ENCODE measurements at places on chromosomes 5 and 9. TPM values are rescaled to one million over a fixed set of nuclear protein-coding genes. Genes with fewer than 3 reads are reported as not detected.

The INSL4 gene
- total RNA-seq, result not detected

DNA sequence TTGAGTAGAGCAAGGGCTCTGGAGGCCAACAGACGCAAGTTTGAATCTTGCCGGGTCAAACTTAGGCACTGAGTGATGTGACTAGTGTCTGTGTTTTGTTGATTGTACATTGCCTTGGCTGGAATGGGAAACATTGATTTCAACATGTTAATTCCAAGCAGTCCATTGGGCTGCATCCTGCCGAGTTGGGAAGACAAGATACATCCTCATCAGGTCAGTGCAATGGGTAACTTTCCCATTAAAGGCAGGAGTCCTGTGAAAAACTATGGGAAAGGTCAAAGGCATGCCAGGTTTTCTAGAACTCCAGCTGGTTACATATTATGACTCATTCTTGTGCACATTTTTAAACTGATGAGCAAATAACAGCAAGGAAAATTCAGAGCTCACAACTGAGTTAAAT lies 126.5 kb upstream of the ABCA1 start:
- H3K4me3 ChIP-seq, result no peak overlapping the region
- no peaks in the 10 kb centered on the region for H3K27me3 ChIP-seq
- H3K4me1 ChIP-seq, result peaks cover 3% of the 10 kb centered on the region
- no peak overlapping the region for H3K27ac ChIP-seq

The GAS1 gene
- 13.5 TPM for total RNA-seq

GRCh38 chr5:126335886-126336285 lies 87.3 kb upstream of the GRAMD2B start:
- DNase-seq, result peak; percentile 95
- H3K27me3 ChIP-seq, result no peaks in the 10 kb centered on the region
- no peak overlapping the region for H3K27ac ChIP-seq
- no peaks in the 10 kb centered on the region for H3K36me3 ChIP-seq
- H3K4me1 ChIP-seq, result peaks cover 15% of the 10 kb centered on the region
- no peak overlapping the region for H3K4me3 ChIP-seq

DNA sequence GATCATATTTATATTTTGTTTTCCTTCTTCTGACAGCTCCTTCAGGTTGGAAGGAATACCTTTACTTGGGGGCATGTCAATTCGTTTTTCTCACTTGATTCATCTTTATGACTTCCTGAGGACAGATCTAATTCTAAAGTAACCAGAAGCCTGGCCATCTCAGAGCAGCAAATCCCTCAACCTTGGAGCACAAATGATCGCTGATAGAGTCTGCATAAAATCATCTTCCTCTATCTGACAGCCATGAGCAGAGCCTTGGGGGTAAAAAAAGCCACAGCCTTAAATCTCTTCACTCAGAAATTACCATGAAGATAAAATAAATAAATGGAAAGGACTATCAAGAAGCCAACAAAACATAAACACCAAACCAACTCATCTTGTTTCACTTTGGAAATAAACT lies 325.8 kb downstream of the PRR16 start:
- no peaks in the 10 kb centered on the region for H3K4me1 ChIP-seq
- H3K27me3 ChIP-seq, result no peaks in the 10 kb centered on the region
- DNase-seq, result no peak
- no peaks in the 10 kb centered on the region for H3K36me3 ChIP-seq
- H3K27ac ChIP-seq, result no peak overlapping the region

- H3K27ac ChIP-seq, result no peak overlapping the region
- no peaks in the 10 kb centered on the region for H3K4me1 ChIP-seq
- no peaks in the 10 kb centered on the region for H3K27me3 ChIP-seq
- no peak for DNase-seq
- no peak overlapping the region for H3K4me3 ChIP-seq
Measured at GRCh38 chr9:105341434-105342146, 97.1 kb downstream of the SLC44A1 start.

- no peaks in the 10 kb centered on the region for H3K27me3 ChIP-seq
- no peaks in the 10 kb centered on the region for H3K4me1 ChIP-seq
- no peak overlapping the region for H3K27ac ChIP-seq
- H3K36me3 ChIP-seq, result no peaks in the 10 kb centered on the region
- no peak overlapping the region for H3K4me3 ChIP-seq
Measured at GRCh38 chr9:9719373-9720112, 893.3 kb downstream of the PTPRD start.

The MARCOL gene
- total RNA-seq, result not detected

- DNase-seq, result no peak
- H3K4me1 ChIP-seq, result no peaks in the 10 kb centered on the region
- no peak overlapping the region for H3K4me3 ChIP-seq
- no peak overlapping the region for H3K27ac ChIP-seq
Measured at GRCh38 chr5:102691434-102691833, 63.7 kb upstream of the PAM start.

GRCh38 chr5:113723021-113723420 lies 209.5 kb downstream of the YTHDC2 start:
- H3K36me3 ChIP-seq, result no peaks in the 10 kb centered on the region
- no peak overlapping the region for H3K4me3 ChIP-seq
- DNase-seq, result peak; percentile 94
- H3K27me3 ChIP-seq, result no peaks in the 10 kb centered on the region

DNA sequence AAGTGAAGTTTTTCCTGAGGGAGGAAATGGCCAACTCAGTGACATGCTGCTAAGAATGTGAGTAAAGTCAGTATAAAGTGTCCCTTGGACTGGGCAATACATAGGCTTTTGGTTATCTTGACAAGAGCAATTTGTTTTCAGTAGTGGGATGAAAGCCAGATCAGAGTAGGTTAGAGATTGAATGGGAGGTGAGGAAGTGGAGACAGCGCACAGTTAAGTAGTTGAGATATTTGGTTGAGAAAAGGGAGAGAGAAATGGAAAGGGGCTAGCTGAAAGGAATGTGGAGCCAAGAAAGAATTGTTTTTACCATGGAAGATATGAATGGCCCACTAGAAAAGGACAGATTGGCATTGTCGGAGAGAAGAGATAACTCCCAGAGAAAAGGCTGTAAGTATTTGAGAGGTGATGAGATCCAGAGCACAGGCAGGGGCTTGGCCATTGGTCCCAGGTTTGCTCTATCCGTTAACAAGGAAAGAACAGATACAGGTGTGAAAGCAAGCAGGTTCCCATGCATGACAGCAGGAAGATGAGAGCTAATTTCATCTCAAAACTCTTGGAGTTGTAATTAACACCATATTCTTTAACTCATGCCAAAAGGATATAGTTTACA lies 392.0 kb downstream of the NR2F1-AS1 start:
- H3K36me3 ChIP-seq, result no peaks in the 10 kb centered on the region
- no peak for DNase-seq
- no peak overlapping the region for H3K27ac ChIP-seq
- H3K4me1 ChIP-seq, result no peaks in the 10 kb centered on the region
- H3K4me3 ChIP-seq, result no peak overlapping the region

DNA sequence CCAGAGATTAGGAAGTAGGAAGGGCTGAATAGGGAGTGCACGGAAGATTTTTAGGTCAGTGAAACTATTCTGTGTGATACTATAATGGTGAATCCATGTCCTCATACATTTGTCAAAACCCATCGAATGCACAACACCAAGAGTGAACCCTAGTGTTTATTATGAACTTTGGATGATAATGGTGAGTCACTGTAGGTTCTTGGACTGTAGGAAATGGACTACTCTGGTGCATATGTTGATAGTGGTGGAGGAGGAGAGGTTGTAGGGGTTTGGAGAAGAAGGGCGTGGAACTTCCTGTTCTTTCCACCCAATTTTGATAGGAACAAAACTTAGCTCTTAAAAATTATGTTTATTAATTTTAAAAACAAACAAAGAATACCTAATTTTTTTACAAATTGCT lies 14.3 kb downstream of the CTSL start:
- H3K4me3 ChIP-seq, result no peak overlapping the region
- DNase-seq, result no peak
- H3K27ac ChIP-seq, result no peak overlapping the region
- H3K4me1 ChIP-seq, result peaks cover 21% of the 10 kb centered on the region
- no peaks in the 10 kb centered on the region for H3K36me3 ChIP-seq
- no peaks in the 10 kb centered on the region for H3K27me3 ChIP-seq

DNA sequence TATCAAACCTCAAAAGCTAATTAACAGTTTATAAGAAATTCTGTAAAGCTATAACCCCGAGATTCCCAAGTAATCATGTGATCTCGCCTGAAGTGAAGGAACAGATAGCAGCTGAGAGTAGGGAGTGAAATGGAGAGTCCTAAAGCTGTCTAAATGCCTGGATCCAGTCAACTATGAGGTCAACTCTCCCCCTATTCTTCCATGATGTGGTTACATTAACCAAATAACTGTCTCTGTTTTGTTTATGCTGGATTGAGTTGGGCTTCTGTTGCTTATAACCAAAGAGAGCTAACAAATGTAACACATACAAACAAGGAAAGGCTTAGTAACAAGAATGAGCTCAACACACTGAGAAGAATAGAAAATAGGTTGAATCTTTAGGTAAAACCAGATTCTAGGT lies 41.6 kb downstream of the GKAP1 start:
- no peak overlapping the region for H3K27ac ChIP-seq
- DNase-seq, result no peak
- H3K4me1 ChIP-seq, result no peaks in the 10 kb centered on the region

- no peak overlapping the region for H3K4me3 ChIP-seq
- H3K27ac ChIP-seq, result no peak overlapping the region
- no peaks in the 10 kb centered on the region for H3K27me3 ChIP-seq
- no peaks in the 10 kb centered on the region for H3K36me3 ChIP-seq
- DNase-seq, result peak; percentile 28
Measured at GRCh38 chr9:114497236-114497635, 8.0 kb downstream of the WHRN start.

The PCDHGA4 gene
- 7.0 TPM for total RNA-seq

The SNCAIP gene
- total RNA-seq, result 6.5 TPM

DNA sequence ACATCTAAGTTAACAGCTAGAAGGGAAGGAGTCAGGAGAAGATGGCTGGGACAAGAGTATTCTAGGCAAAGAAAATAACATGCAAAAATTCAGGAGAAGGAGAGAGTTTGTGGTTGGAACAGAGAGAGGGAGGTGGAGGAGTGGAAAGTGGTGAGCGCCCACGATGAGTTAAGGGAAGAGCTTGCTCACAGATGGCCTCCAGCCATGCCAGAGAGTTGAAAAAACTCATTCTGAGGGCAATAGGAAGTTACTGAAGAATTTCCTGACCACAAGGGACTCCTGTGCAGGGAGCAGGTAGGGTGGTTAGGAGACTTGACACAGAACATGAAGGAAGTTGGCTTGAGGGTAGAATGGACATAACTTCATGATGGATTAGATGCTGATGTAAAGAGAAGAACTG lies 159.7 kb downstream of the DOCK2 start:
- H3K36me3 ChIP-seq, result no peaks in the 10 kb centered on the region
- peaks cover 2% of the 10 kb centered on the region for H3K4me1 ChIP-seq
- no peak overlapping the region for H3K27ac ChIP-seq

- no peak for DNase-seq
- no peak overlapping the region for H3K27ac ChIP-seq
Measured at GRCh38 chr5:41118177-41118576, 47.0 kb upstream of the MROH2B start.

GRCh38 chr5:36751886-36752285 lies 124.7 kb upstream of the NIPBL start:
- H3K27me3 ChIP-seq, result peaks cover 5% of the 10 kb centered on the region
- H3K36me3 ChIP-seq, result no peaks in the 10 kb centered on the region
- H3K27ac ChIP-seq, result no peak overlapping the region
- no peak for DNase-seq
- H3K4me1 ChIP-seq, result no peaks in the 10 kb centered on the region

The MTREX gene
- 88.4 TPM for total RNA-seq

The ARHGEF39 gene
- 1.3 TPM for total RNA-seq

GRCh38 chr5:122163121-122164069 lies 34.0 kb downstream of the ZNF474 start:
- H3K4me1 ChIP-seq, result peaks cover 4% of the 10 kb centered on the region
- DNase-seq, result peak; percentile 28

- no peaks in the 10 kb centered on the region for H3K36me3 ChIP-seq
- H3K27ac ChIP-seq, result peak overlapping the region; percentile 56
- H3K4me3 ChIP-seq, result no peak overlapping the region
- H3K4me1 ChIP-seq, result no peaks in the 10 kb centered on the region
- H3K27me3 ChIP-seq, result no peaks in the 10 kb centered on the region
Measured at GRCh38 chr9:69357030-69357775, 32.2 kb downstream of the ENTREP1 start.

DNA sequence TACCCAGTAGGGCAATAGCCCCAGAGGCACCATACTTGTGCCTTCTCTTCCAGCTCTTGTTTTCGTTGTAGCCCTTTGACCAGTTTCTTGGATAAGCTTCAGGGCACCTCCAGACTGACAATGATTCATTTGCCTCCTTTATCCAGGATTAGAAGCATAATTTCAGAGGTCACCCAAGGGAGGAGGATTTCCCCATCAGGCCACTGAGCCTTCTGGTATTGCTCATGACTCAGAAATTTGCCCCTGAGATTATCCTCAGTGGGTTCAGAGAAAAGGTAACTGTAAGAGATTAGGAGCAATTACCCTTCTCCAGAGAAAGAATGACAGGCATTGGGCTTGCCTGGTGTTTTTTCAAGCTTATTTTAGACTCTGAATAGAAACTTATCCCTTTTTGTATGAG lies 147.9 kb downstream of the MSX2 start:
- no peak overlapping the region for H3K4me3 ChIP-seq
- no peaks in the 10 kb centered on the region for H3K27me3 ChIP-seq
- H3K36me3 ChIP-seq, result no peaks in the 10 kb centered on the region
- H3K4me1 ChIP-seq, result no peaks in the 10 kb centered on the region
- DNase-seq, result no peak

DNA sequence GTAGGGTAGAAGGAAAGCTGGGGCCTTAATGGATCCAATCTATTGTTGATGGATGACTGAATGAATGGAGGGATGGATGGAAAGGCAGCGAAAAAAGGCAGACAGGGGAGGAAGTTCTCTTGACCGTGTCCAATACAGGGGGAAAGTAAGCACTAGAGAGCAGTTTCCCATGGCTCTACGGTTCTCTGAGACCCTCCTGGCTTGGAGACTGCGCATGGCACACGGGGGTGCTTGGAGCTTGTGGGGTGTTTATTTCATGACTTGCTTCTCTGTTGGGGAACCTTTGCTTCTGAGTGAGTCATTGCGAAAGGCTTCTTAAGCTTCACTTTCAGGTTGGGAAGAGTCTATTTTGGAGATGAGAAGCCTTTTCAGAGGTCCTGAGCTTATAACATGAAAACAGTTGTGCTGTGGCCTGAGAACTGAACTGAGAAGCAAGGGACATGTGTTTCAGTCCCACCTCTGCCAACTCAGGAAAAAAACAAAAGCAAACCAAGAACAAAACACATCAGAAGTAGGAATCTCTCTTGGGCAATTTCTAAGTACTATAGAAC lies 12.8 kb upstream of the TEX48 start:
- DNase-seq, result no peak
- H3K4me3 ChIP-seq, result no peak overlapping the region
- no peaks in the 10 kb centered on the region for H3K27me3 ChIP-seq
- H3K4me1 ChIP-seq, result peaks cover 5% of the 10 kb centered on the region
- no peaks in the 10 kb centered on the region for H3K36me3 ChIP-seq
- H3K27ac ChIP-seq, result no peak overlapping the region

The POU4F3 gene
- not detected for total RNA-seq

The CTXN3 gene
- total RNA-seq, result not detected

The GPR151 gene
- not detected for total RNA-seq

The GTF2H2C gene
- total RNA-seq, result 32.0 TPM

The GRIN3A gene
- total RNA-seq, result 0.09 TPM

GRCh38 chr9:77708064-77708815 lies 60.1 kb upstream of the GNA14 start:
- no peak for DNase-seq
- H3K36me3 ChIP-seq, result no peaks in the 10 kb centered on the region
- no peaks in the 10 kb centered on the region for H3K4me1 ChIP-seq
- H3K27ac ChIP-seq, result no peak overlapping the region
- no peaks in the 10 kb centered on the region for H3K27me3 ChIP-seq

- no peaks in the 10 kb centered on the region for H3K27me3 ChIP-seq
- H3K4me3 ChIP-seq, result no peak overlapping the region
- peaks cover 50% of the 10 kb centered on the region for H3K36me3 ChIP-seq
- no peak for DNase-seq
Measured at GRCh38 chr5:150131978-150132694, 23.5 kb downstream of the PDGFRB start.
